ENCODE measurements at places on chromosomes 6 and 20.
A peak's percentile ranks its signal among the peaks of the same experiment; 100 is the strongest.

- DNase-seq = no peak
Measured at GRCh38 chr6:170473301-170473717, 79.8 kb downstream of the PSMB1 start.

GRCh38 chr6:6314596-6314995, 5.9 kb downstream of the F13A1 start:
- no peak for DNase-seq

- no peak for DNase-seq
Measured at GRCh38 chr6:165206798-165207197, 102.6 kb downstream of the C6orf118 start.

GRCh38 chr20:35616465-35617396, 1.1 kb downstream of the SPAG4 start:
- peak; percentile 65 for DNase-seq

GRCh38 chr6:6631534-6632276, 43.2 kb downstream of the LY86 start:
- DNase-seq = no peak

- DNase-seq = no peak
Measured at GRCh38 chr6:99822741-99823512, 171.1 kb downstream of the MCHR2 start.

DNA sequence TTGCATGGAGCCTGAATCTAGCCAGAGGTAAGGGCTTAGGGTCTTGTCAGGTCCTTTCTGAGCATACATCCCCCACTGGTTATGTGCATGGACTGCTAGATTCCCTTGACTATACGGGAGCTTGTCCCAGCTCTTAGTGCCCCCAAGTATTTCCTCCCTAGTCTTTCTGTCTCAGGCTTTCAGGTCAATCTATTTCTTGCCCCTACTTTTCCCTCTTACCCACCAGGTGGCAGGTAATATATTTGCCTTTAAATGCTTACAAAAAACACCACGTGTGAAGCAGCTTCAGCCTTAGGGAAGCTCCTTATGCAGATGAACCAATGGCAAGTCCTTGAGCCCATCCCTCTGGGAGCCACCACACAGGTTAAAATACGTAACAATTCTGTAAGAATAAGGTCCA, 454.2 kb downstream of the GRIK2 start:
- no peak for DNase-seq

GRCh38 chr6:125099211-125100073, 54.1 kb upstream of the TPD52L1 start:
- DNase-seq = no peak

DNA sequence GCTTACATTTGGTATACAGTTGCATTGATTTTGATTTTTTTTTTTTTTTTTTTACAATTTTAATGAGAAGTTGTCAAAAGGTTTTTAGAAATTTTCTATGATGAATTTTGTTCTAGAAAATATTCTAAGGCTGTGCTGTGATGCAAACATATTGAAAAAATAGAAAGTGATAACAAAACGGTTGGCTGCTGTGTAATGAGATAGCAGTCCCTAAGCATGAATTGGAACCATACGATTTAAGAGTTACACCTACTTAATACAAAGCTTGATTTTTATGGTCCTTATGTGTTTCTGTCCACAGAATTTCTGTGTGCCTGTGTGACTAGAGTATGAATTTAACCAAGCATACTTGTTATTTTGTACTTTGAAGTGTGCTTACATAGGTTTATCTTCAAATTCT, 12.1 kb downstream of the HIVEP1 start:
- no peak for DNase-seq

Measured in stimulated activated CD8-positive, alpha-beta memory T cell treated with anti-CD3 and anti-CD28 coated beads, Interleukin-2, amount 100 ng/mL, for 48 hours (primary cell).